Sciatic nerve (tissue), 2 donors: ENCODE measurements at places on chromosomes 5 and 9. TPM values are rescaled to one million over a fixed set of nuclear protein-coding genes. Genes with fewer than 3 reads are reported as not detected.

The ADAMTS16 gene
- total RNA-seq, result 2.7 TPM

The IFNK gene
- not detected for total RNA-seq

DNA sequence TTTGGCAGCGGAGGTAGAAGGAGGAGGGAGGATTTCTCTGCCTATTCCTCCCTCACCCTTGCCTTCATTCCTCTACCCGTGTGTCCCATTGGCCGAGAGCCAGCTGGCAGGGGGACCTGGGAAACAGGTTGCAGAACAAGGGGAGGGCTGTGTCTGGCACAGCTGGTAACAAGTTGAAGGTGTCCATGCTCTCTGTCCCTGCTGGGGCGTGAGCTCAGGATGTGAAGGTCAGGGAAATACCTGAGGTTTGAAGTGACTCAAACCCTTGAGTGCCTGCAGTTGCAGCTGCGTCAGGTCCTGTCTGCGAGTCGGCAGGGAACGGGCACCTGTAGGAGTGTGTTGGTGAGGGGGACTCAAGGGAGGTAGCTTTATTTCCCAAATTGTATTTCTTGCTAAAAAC lies 16.2 kb downstream of the MIGA2 start:
- no peak for DNase-seq

DNA sequence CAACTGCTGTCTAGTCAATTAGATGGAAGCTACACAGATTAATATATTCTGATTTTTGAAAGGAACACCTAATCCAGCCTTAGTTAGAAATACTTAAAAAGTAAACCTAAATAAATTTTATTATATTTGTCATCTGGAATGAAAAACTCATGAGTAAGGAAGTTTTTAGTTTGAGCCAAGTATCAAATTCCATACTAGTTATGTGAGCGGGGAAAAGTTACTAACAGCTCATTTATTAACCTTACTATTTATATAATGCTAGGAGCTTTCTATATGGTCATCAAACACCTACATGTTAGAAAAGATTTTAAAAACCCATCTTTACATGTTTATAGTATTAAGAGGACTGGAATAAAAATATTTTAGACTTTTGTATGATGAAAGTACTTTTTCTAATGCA lies 41.6 kb upstream of the POU5F2 start:
- no peak for DNase-seq

DNA sequence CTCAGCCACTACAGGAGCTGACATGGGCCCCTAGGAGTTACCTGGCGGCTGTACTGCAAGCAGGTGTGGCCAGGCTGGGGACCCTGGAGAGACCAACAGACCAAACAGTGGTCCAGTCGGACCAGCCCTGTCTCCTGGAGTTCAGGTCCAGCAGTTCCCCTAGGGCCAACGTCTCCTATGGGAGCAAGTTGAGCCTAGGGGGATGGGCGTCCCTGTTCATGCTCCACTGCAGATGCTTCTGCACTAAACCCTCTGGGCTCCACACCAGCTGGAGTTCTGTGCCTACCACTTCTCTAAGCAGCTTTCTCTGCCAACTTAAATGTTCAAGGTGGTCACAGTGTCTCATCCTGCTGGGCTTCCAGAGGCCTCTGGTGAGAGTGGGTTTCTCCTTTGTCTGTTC lies 20.6 kb upstream of the OMD start:
- DNase-seq, result no peak

- peak; percentile 68 for DNase-seq
Measured at GRCh38 chr5:74201334-74202081, 439.0 kb downstream of the ENC1 start.

The LIFR gene
- total RNA-seq, result 106 TPM

DNA sequence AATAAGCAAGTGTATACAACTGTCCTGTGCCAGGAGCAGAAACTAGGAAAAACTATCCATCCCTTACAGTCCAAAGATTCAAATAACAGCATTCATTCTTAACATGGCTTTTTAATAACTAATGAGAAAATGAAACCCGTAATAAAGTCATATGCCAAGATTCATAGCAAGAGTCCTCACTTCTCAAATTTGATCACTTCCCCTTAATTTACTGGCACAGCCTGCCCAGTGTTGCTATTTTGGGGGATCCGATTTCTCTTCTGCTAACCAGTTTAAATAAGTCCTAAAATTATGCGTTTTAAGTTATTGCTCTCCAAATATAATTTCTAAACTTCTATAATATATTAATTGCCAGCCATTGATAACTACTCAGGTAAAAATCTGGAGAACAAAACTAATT lies 177.0 kb upstream of the PTGER4 start:
- no peak for DNase-seq

DNA sequence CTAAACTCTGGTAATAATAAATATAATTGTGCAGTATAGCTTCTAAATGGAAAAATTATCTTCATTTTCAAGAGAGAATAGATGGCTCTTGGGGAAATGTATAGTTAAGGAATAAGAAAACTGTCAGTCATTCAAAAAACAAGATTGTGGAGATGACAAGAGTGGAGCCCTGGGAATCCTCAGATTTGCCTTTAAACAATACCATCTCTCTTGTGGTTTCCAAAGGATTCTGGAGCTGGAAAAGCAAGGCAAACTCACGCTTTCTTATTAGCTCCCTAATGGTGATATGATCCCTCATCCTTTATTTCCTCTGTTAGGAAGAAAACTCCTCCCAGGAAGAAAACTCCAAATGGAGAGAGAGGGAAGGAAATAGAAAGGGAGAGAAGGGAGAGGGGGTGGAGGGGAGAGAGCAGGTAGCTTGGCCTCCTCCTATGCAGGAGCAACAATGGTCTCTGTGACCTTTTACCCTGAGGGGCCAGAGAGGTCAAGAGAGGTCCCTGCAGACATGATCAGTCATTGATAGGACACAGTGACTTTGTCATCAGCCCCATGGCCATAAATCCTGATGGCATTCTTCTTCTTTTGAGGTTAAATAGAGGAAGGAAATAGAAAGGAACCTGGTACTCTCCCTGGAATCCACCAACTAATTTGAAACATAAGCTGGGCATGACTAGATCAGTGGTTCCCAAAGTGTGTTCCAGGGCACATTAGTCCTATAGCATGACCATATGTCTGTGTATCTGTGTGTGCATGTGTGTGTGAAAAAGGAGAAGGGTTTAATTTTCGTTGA lies 312.2 kb downstream of the ARRDC3 start:
- no peak for DNase-seq

GRCh38 chr9:103669296-103669695 lies 424.8 kb upstream of the SMC2 start:
- no peak for DNase-seq

The MACIR gene
- 24.2 TPM for total RNA-seq

- peak; percentile 55 for DNase-seq
Measured at GRCh38 chr9:136629001-136629878, 33.5 kb upstream of the EGFL7 start.

The PDCD1LG2 gene
- total RNA-seq, result 3.0 TPM

GRCh38 chr5:173435447-173435846 lies 107.2 kb upstream of the STC2 start:
- DNase-seq, result no peak

DNA sequence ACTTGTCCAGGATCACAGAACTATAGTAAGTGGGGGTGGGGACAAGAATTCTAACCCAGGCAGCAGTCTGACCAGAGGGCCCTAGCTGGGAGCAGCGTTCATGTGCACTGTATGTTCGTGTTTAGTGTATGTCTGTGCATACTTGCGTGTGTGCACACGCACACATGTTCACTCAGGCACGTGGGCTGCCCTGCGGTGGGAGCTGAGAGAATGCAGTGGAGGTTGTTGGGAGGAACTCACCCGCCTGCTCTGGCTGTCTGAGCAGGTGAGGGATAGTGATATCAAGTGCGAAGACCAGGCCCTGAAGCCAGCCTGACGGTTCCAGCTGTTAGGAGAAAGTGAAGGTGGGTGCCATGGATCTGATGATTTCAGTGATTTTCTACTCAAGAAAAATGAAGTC lies 942 bp downstream of the DCANP1 start:
- DNase-seq, result no peak
